Mucosa of gallbladder (tissue), 1 donor: ENCODE measurements at places on chromosomes 12 and 14. TPM values are rescaled to one million over a fixed set of nuclear protein-coding genes. Genes with fewer than 3 reads are reported as not detected.

The ANKS1B gene
- 10.6 TPM for total RNA-seq

The HOXC13 gene
- not detected for total RNA-seq

The HHIPL1 gene
- total RNA-seq: 5.3 TPM

The NEDD1 gene
- 13.0 TPM for total RNA-seq

The ACOT6 gene
- total RNA-seq: not detected

The TUNAR gene
- not detected for total RNA-seq

The GLT1D1 gene
- 3.3 TPM for total RNA-seq

The NINJ2 gene
- total RNA-seq: 1.7 TPM

The REP15 gene
- 0.95 TPM for total RNA-seq

The TMEM30B gene
- 97.8 TPM for total RNA-seq

The GYS2 gene
- total RNA-seq: not detected

The PRKD1 gene
- 20.3 TPM for total RNA-seq

The KRT7 gene
- total RNA-seq: 335 TPM

The SERPINA3 gene
- total RNA-seq: 101 TPM

The RAB5B gene
- total RNA-seq: 182 TPM

The FAIM2 gene
- 13.0 TPM for total RNA-seq

The METAP2 gene
- total RNA-seq: 45.2 TPM

The ART4 gene
- 3.2 TPM for total RNA-seq

The SLCO1B1 gene
- 0.12 TPM for total RNA-seq

The ERP29 gene
- total RNA-seq: 141 TPM

The KIF5A gene
- 0.81 TPM for total RNA-seq

The TXNRD1 gene
- total RNA-seq: 139 TPM

The TOMM20L gene
- not detected for total RNA-seq

The PLEKHH1 gene
- total RNA-seq: 35.6 TPM

The FOXN4 gene
- not detected for total RNA-seq

The OR4K13 gene
- not detected for total RNA-seq

The PLD4 gene
- 16.7 TPM for total RNA-seq

The RIPK3 gene
- 56.5 TPM for total RNA-seq

The LRP1-AS gene
- not detected for total RNA-seq

The NOXRED1 gene
- total RNA-seq: 0.37 TPM

The SMCO2 gene
- total RNA-seq: not detected

The KIF26A gene
- 3.7 TPM for total RNA-seq

The CMKLR1 gene
- total RNA-seq: 8.4 TPM

The CELA1 gene
- total RNA-seq: not detected

The MTA1 gene
- 111 TPM for total RNA-seq

The DIO3 gene
- total RNA-seq: 1.8 TPM

The CLMN gene
- 63.5 TPM for total RNA-seq

The SIX6 gene
- total RNA-seq: not detected

The RASSF9 gene
- total RNA-seq: 1.9 TPM

The C12orf50 gene
- 0.12 TPM for total RNA-seq

The IFI27 gene
- total RNA-seq: 478 TPM

The BRI3BP gene
- total RNA-seq: 39.9 TPM

The CACNA2D4 gene
- 8.6 TPM for total RNA-seq

The GPR137C gene
- 0.86 TPM for total RNA-seq

The IPO8 gene
- total RNA-seq: 48.0 TPM

The ENO2 gene
- 30.5 TPM for total RNA-seq

The IGF1 gene
- 12.0 TPM for total RNA-seq

The UNC119B gene
- 51.7 TPM for total RNA-seq

The PACS2 gene
- total RNA-seq: 105 TPM

The SLC17A8 gene
- total RNA-seq: not detected

The UNC79 gene
- 0.37 TPM for total RNA-seq

The NKX2-1 gene
- total RNA-seq: 0.26 TPM

The BEGAIN gene
- total RNA-seq: 4.5 TPM

The PYGL gene
- total RNA-seq: 11.2 TPM

The EIF4B gene
- total RNA-seq: 546 TPM

The FAM181A gene
- total RNA-seq: not detected

The CD69 gene
- total RNA-seq: 18.4 TPM

The PTPRR gene
- total RNA-seq: 7.7 TPM
